ENCODE measurements at places on chromosomes 2 and 18. TPM values are rescaled to one million over a fixed set of nuclear protein-coding genes. Genes with fewer than 3 reads are reported as not detected.

KCNS3 gene
- 13.9 TPM for polyA plus RNA-seq

RTTN gene
- polyA plus RNA-seq, result 1.4 TPM

C2orf80 gene
- not detected for polyA plus RNA-seq

CTAGE1 gene
- not detected for polyA plus RNA-seq

SERPINB10 gene
- not detected for polyA plus RNA-seq

FEV gene
- polyA plus RNA-seq, result 0.77 TPM

SCN1A gene
- 0.10 TPM for polyA plus RNA-seq

- DNase-seq, result no peak
- no peak overlapping the region for H3K4me3 ChIP-seq
- H3K27me3 ChIP-seq, result no peaks in the 10 kb centered on the region
Observed at GRCh38 chr2:42450136-42450535, 43.6 kb downstream of the KCNG3 start.

GRCh38 chr2:187383043-187383800 lies 64.8 kb downstream of the CALCRL start:
- H3K27ac ChIP-seq, result no peak overlapping the region
- H3K36me3 ChIP-seq, result no peaks in the 10 kb centered on the region
- H3K27me3 ChIP-seq, result no peaks in the 10 kb centered on the region
- no peaks in the 10 kb centered on the region for H3K4me1 ChIP-seq
- DNase-seq, result no peak

GRCh38 chr2:134441153-134441863 lies 187.4 kb downstream of the MGAT5 start:
- no peaks in the 10 kb centered on the region for H3K27me3 ChIP-seq
- H3K27ac ChIP-seq, result no peak overlapping the region
- no peaks in the 10 kb centered on the region for H3K36me3 ChIP-seq
- no peak overlapping the region for H3K4me3 ChIP-seq
- no peak for DNase-seq
- H3K4me1 ChIP-seq, result no peaks in the 10 kb centered on the region

DNA sequence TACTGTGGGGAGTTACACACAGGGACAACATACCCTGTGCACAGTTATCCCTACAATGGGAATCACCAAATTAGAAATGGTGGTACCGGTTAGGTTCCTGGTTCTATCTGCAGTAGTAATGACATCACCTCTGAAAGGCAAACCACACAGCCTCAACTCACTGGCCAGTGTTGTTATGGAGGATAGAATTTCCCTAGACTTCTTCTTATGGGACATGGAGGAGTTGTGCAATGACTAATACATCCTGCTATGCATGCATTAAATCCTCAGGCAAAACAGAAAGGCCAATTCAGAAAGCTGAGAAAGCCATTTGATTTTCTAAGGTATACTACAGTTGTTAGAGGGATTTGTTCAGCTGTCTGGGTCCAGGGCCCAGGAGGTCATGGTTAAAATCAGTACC lies 439.3 kb downstream of the TMX3 start:
- no peaks in the 10 kb centered on the region for H3K4me1 ChIP-seq
- H3K27ac ChIP-seq, result no peak overlapping the region
- no peaks in the 10 kb centered on the region for H3K36me3 ChIP-seq
- H3K4me3 ChIP-seq, result no peak overlapping the region
- no peak for DNase-seq
- no peaks in the 10 kb centered on the region for H3K27me3 ChIP-seq

Data from sigmoid colon (tissue), 7 donors.